ENCODE measurements at places on chromosomes 3 and 15.

DNA sequence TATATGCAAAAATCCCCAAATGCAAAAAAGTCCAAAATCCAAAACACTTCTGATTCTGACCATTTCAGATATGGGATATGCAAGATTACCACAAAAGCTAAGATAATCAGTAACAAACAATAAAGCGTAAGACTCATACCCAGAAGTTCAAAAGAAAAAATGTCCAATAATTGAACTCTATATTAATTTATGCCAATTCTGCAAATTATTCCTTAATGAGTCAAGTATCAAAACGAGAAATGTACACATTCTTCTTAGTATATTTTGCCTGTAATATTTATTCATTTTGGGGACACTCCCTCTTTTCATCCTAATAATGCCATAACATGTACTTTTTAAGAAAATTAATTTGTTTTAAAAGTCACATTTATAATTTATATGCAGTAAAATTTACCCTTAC is 37.1 kb downstream of the DENND6A start:
- DNase-seq = no peak

GRCh38 chr3:53238051-53238850 is 17.6 kb downstream of the TKT start:
- DNase-seq = peak; percentile 98

GRCh38 chr15:86399041-86399954 is 319.6 kb downstream of the AGBL1 start:
- no peak for DNase-seq

GRCh38 chr3:112751061-112751460 is 95.6 kb downstream of the CD200R1L start:
- DNase-seq = no peak

DNA sequence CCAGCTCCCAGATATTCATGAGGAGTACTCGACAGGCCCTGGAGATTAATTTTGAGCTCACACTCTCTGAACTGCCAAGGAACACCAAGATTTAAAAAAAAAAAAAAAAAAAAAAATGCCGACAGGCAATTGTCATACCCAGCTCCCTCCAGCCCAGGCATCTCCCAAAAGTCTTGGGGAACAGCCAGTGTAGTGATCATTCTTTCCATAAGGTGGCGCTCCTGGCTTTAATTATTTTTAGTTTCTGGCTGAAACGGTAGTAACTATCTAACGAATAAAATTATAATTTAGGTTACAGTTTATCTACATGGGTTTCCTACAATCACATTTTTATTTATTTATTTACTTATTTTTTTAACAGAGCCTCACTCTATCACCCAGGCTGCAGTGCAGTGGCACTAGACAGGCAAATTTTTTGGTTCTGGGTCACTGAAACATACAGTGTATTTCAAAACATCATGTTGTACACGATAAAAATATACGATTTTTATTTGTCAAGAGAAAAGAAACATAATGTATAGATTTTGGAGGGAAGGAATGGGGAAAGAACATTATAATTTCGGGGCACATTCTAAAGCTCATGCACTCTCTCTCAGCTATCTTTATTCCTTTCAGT is 157.3 kb downstream of the ADAMTS9 start:
- DNase-seq = peak; percentile 21

DNA sequence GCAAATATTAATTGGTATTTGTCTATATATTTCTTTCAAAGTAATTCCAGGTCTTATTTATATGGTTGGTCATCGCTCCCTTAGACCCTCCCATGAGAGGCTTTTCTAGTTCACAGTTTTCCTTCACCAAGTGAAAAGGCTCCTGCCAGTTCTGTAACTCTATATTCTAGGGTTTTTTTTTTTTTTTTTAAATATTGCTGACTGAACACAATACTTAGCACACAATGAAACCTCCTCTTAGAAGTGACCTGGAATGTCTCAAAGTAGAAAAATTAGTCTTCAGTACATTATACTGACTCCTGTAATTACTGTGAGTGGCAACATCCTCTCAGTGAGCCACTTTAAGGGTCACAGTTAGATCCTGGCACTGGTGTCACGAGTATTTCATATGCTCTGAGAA is 48.6 kb upstream of the CDAN1 start:
- DNase-seq = no peak

- DNase-seq = no peak
These were observed 47.5 kb downstream of the LRRFIP2 start for GRCh38 chr3:37126856-37127255.

GRCh38 chr3:124861041-124861440 is 26.1 kb downstream of the ITGB5 start:
- DNase-seq = no peak

Measured in Caki2 (cell line).